ENCODE measurements at places on chromosomes 5 and 9.

- no peak for DNase-seq
Measured at GRCh38 chr9:73515216-73515615, 363.6 kb downstream of the ANXA1 start.

GRCh38 chr9:114503522-114504340 lies 1.5 kb downstream of the WHRN start:
- DNase-seq = no peak

DNA sequence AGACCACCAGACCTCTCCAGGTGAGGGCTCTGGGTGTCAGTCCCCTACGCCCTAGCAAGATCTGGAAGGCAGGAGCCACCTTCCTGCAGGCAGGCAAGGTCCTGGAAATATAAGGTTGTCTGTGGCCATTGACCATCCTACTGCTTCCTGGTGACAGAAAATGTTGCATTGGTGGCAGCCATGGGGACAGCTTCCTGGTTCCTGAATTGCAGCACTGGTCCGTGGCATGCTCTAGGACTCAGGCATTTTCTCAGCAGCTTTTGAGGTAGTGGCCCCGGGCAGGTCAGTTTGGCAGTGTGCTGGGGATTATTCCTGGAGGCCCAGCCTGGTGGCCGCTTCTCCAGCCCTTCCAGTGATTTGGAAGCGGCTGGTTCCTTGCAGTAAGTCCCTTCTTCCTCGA lies 36.6 kb upstream of the KCNMB1 start:
- DNase-seq = no peak

GRCh38 chr9:108272349-108272899 lies 583.4 kb downstream of the ACTL7B start:
- DNase-seq = peak; percentile 75

- DNase-seq = peak; percentile 57
Measured at GRCh38 chr9:70413464-70413798, 1.0 kb downstream of the KLF9 start.

- no peak for DNase-seq
Measured at GRCh38 chr5:23635938-23636337, 128.5 kb downstream of the PRDM9 start.

DNA sequence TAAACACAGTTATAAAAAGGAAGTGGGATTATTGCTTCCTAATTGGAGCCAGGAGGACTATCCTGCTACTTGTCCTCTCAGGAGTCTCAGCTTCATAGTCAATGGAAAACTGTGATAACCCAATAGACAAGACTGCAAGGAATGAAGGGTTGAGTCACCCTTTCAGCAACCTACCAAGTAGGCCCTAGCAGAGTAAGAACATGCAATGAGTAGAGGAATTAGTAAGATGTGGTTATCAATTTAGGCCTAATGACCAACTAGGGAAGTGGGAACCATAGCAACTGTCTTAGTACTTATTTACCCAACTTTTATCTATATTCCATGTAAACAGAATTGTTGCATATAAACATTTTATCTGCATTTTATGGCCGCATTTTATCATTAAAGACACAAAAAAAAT lies 310.1 kb downstream of the RFX3 start:
- no peak for DNase-seq

GRCh38 chr5:76986825-76987526 lies 34.1 kb downstream of the CRHBP start:
- DNase-seq = no peak

- no peak for DNase-seq
Measured at GRCh38 chr9:13939701-13940490, 374.0 kb downstream of the NFIB start.

- no peak for DNase-seq
Measured at GRCh38 chr9:81868145-81868544, 60.1 kb upstream of the SPATA31D4 start.

- DNase-seq = no peak
Measured at GRCh38 chr5:146338774-146339714, at the start of gene POU4F3. Gene POU4F3 (plus strand): TSS chr5:146338839. CDS start chr5:146339113, 274 bp downstream.

GRCh38 chr5:90193185-90193822 lies 216.3 kb downstream of the CETN3 start:
- no peak for DNase-seq

DNA sequence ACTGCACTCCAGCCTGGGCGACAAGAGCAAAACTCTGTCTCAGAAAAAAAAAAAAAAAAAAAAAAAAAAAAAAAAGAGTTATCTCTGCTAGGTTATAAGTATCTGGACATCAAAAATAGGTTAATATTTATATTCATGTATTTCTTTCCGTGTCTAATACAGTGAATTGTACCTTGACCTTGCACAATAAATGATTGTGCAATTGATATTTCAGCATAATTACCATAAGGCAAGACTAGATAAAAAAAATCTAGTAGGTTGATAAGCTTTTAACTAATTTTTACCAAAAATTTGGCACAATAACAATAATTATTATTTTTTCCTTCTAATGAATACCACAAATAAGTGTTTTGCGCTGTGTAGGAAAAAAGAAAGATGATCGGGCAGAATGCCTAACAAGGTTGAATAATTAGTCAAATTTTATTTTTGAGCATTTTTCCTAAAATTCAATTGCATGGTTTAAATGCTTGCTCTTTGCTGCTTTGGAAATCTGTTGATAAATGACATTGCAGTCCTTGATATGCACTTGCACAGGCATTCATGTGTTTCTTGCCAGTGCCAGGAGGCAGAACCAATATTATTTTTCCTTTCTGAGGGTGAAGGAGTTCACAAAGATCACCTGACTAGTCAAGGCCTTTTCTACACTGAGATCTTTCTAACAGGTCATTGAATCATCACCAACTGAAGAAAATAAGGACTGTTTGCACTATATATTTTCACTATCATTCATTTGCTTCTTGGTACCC lies 127.5 kb downstream of the ARRDC3 start:
- DNase-seq = peak; percentile 17

DNA sequence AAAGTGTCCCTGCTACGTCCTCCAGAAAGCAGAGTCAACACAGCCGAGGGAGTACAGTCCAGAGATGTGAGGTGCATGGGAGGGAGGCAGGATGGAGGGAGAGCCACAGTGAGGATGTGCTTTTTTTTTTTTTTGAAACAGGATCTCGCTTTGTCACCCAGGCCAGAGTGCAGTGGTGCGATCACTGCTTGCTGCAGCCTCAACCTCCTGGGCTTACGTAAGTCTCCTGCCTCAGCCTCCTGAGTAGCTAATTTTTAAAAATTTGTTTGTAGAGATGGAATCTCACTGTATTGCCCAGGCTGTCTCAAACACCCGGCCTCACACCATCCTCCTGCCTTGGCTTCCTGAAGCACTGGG lies 33.2 kb upstream of the ALDH1B1 start:
- no peak for DNase-seq

DNA sequence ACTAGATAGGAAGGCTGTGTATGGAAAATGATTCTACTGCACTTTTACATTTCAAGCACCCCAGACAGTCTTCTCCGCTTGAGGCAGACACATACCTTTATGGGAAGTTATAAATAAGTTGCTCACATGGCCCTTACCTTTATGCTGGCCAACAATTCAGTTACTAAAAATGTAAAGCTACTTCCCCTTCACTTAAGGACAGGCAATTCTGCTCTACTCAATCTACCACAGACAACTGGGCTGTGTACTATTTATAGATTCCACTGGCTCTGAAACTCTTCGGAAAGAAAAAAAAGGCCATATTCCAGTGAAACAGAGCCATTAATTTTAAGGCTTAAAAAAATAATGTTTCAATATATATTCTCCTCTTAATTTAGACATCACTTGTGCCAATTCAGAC lies 59.4 kb downstream of the ELAVL2 start:
- no peak for DNase-seq

DNA sequence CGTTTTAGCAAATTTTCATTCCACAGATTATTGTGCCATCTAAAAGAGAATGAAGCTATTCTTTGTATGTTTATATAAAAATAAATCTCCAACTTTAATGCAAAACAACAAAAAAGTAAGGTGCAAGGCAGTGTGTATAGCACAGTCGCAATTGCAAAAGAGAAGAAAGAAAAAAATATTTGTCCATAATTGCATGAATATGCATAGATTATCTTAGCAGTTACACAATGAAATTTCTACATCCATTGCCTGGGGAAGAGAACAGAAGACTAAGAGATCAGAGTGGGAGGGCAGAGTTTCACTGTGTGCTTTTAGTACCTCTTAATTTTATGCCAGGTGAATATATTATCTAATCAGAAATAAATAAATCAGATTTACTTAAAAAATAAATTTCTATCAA lies 86.4 kb upstream of the LHFPL2 start:
- DNase-seq = no peak

DNA sequence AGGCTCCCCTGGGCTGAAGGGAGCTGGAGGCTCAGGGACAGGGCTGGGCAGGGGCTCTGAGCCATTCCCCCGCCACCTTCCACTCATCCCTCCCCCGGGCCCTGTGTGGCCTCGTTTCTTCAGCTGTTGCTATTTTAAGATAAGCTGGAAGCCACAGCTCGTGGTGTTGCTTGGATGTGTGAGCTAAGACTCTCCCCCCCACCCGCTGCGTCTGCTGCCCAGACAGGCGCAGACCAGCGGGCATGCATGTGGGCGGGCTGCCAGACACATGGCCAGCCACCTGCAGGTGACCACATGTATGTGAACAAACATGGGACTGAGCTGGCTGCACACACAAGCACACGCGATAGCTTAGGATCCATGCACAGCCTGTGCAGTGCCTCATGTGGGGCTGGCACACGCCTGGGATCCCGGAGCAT lies 8.7 kb downstream of the SNCB start:
- no peak for DNase-seq

DNA sequence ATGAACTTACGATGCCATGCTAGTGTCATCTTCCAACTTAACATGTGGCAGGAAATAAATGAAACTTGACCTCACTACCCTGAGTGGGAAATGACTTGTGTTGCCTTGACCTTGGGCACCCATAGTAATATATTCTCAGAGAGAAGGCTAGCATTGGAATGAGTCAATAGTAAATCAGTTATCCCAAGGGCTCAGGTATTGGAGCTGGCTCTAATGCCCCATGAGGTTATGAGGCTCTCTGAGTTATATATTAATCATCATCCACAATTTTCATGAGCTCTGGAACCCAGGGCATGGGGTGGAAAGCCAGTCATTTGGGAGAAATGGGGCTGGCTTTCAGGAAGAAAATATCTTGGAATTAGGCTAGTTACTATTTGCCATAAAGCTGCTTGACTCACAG lies 42.4 kb upstream of the SMIM32 start:
- DNase-seq = no peak
